ENCODE measurements at places on chromosomes 12 and 14. TPM values are rescaled to one million over a fixed set of nuclear protein-coding genes. Genes with fewer than 3 reads are reported as not detected.

Gene IQSEC3
- total RNA-seq = 7.7 TPM

DNA sequence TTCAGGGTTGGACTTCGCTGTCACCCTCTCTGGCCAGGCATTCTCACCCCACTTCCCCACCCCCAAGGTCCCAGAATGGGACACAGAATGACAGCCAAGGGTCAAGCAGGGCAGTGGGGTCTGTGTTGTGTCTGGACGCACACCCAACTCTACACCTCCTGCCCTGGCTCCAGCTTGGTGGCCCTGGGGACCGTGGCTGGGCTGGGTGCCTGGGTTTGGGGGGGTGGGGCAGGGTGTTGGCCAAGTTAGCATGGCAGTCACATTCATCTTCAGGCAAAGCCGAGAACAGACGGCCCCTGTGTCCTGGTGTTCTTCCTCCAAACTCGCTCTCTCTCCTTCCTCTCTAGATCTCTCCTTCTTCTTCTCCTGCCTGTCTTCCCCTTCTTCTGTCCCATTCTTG is 5.6 kb downstream of the LRP1 start:
- no peak for DNase-seq

DNA sequence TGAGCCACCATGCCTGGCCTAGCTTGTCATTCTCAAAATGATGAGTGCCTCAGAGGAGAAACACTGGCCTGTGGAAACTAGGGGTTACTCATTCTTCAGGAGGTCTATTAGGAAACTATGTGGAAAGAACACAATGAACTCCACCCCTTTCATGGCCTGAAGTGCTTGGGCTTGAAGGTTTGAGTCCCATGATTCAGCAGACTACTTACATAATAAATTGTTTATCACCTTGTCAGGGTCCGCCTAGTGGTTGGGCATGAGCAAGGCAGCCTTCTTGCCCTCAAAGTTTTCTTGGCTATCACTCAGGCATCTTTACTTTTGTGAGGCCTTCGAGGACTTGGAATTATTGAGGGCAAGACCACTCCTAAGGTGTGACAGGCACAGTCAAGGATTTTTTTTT is 251.2 kb downstream of the ACSS3 start:
- no peak for DNase-seq

GRCh38 chr14:33933386-33933933 is 17.4 kb downstream of the EGLN3 start:
- DNase-seq = no peak

Gene LALBA
- total RNA-seq = not detected

Gene MEG3
- total RNA-seq = 580 TPM

- DNase-seq = peak; percentile 83
Measured at GRCh38 chr12:50057000-50057841, at the start of gene ASIC1. Gene ASIC1 (plus strand): TSS chr12:50057596. CDS start chr12:50058767, 1,171 bp downstream.

DNA sequence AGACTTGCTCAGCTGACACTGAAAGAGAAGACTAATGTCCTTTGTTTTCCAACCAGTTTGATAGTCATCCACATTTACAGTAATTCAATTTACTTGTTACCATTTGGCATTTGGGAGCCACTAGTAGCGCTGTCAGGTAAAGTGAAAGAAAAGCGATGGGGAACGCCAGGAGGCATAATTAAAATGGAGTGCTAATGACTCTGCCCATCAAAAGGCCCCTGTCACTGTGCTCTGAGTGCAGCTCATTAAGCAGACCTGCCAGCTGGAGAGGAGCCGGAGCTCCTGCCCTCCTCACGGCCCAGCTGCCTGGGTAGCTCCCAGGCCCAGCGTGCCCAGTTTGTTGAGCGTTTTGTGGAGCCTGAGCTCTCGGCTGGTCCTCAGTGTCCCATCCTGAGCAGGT is 463.6 kb upstream of the CCDC196 start:
- no peak for DNase-seq

DNA sequence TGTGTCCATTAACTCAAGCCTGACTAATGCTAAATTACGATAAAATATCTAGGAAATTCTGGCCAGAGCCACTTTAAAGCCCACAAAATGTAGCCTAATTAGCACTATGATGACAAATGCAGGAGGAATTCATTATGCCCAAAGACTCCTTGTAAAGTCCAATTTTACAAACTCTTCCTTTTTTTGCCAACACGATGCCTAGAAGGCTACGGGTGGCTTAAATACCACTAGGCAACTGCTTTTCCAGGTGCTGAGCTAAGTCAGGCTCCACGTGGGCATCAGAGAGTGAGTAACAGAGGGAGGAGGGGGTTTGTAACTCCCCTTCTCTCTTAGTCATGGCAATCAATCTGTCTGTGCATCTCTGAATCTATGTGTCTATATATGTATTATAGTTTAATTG is 172.4 kb upstream of the NTF3 start:
- DNase-seq = no peak

Gene TCL1B
- not detected for total RNA-seq

- no peak for DNase-seq
Measured at GRCh38 chr14:64728106-64728505, 23.9 kb downstream of the PLEKHG3 start.

GRCh38 chr14:97107080-97107479 is 309.9 kb downstream of the VRK1 start:
- DNase-seq = no peak

Gene TAS2R9
- 1.7 TPM for total RNA-seq

DNA sequence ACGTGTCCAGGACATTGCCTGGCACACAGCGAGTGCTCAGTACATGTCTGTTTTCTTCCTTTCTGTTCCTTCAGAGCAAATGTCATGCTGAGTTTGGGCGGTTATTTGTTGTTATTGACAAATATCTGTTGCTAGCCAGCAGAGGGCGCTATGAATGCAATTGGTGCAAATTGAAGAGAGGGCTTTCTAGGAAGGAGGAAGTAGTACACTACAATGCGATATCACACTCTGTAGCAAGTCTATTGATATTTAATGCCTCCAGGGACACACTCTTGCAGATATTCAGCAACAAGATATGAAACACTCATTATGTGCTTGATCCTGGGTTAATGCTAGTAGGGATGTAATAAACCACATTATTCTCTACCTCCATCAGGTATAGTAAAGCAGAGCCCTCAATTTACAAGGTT is 267.3 kb upstream of the SRRM4 start:
- peak; percentile 18 for DNase-seq

GRCh38 chr12:52191841-52192791 is at the start of gene KRT80:
Gene KRT80 (minus strand): TSS chr12:52192014. CDS start chr12:52191902, 112 bp downstream.
- DNase-seq = peak; percentile 52

DNA sequence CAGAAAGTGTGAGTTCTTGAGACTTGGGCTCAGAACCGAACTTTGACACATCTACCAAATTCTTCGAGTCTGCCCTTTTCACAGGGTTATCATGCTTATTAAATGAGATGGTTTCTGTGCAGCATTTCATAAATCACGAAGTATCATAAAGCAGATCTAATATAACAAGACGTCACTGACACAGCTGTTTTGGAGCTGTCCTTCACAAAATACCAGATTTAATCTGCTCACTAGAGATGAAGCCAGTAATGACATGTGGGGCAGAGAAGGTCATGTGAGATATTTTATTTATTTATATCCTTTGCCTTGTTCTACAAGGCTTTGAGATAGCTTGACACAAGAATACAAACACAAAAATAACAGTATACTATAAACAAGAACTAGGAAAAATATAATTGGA is 127.0 kb downstream of the RPAP3 start:
- DNase-seq = no peak

DNA sequence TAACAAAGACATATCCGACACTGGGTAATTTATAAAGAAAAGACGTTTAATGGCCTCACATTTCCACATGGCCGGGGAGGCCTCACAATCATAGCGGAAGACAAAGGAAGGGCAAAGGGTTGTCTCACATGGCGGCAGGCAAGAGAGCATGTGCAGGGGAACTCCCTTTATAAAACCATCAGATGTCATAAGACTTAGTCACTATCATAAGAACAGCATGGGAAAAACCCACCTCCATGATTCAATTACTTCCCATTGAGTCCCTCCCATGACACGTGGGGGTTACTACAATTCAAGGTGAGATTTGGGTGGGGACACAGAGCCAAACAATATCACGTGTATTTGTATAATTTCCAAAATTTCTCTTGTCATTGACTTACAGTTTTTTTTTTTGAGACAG is 5.5 kb upstream of the LMNTD1 start:
- no peak for DNase-seq

Gene RHEBL1
- 0.91 TPM for total RNA-seq

GRCh38 chr12:62282057-62282774 is 22.0 kb downstream of the USP15 start:
- no peak for DNase-seq

Gene XRCC3
- 10.3 TPM for total RNA-seq

Gene ISCU
- 40.1 TPM for total RNA-seq

GRCh38 chr14:55702511-55702910 is 122.5 kb downstream of the KTN1 start:
- no peak for DNase-seq

GRCh38 chr12:54689034-54689372 is 40.8 kb upstream of the DCD start:
- DNase-seq = no peak

DNA sequence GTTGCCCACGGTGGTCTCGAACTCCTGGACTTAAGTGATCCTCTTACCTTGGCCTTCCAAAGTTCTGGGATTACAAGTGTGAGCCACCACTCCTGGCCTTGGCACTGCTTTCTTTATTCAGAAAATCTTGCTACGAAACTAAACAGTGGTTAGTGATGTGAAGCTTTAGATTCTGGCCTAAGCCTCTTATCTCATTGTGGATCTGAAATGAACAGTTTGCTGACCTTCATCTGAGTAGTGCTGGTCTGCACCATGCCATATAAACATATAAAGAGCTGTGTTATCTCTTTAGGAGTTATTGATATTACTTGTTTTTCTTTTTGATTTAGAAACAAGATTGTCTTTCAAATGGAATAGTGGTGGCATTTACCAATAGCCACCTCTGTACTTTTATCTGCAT is 22.6 kb downstream of the SRGAP1 start:
- DNase-seq = no peak

DNA sequence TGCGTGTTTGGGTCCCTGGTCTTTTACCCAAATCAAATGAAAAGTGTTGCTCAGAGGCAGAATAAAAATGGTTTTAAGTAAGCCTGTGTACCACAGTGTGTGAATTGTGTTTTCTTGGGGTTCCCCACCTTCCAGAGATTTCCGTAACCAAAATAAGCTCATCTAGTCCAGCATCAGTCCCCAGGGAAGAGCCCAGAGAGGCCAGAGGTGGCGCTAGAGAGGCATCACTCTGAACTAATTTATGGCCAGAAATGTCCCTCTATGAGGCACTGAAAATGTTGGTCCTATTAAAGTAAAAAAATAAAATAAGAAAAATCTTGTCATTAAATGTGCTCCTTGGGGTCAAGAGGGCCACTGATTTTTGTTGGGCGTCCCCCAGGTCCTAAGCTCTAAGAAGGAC is 24.9 kb upstream of the PRKAB1 start:
- no peak for DNase-seq

GRCh38 chr12:13152281-13152680 is 44.2 kb upstream of the EMP1 start:
- no peak for DNase-seq

Gene SDR9C7
- total RNA-seq = 0.18 TPM

GRCh38 chr12:89862511-89863445 is 154.1 kb upstream of the ATP2B1 start:
- no peak for DNase-seq

Gene BRI3BP
- 11.6 TPM for total RNA-seq

Gene CYP27B1
- 1.2 TPM for total RNA-seq

Gene ATL1
- 57.2 TPM for total RNA-seq

Gene ACTR6
- total RNA-seq = 30.1 TPM

All from cerebellum (tissue), 4 donors.